ENCODE measurements at places on chromosomes 5 and 9. TPM values are rescaled to one million over a fixed set of nuclear protein-coding genes. Genes with fewer than 3 reads are reported as not detected.

CDKN2B gene
- 59.9 TPM for total RNA-seq

LEAP2 gene
- 9.1 TPM for total RNA-seq

CNTNAP3B gene
- total RNA-seq = 14.1 TPM

PCDHGA10 gene
- total RNA-seq = 23.6 TPM

NUTM2G gene
- not detected for total RNA-seq

ANKRD18A gene
- 4.6 TPM for total RNA-seq

CLIC3 gene
- total RNA-seq = 20.6 TPM

LCN9 gene
- total RNA-seq = not detected

All from suprapubic skin (tissue), 4 donors.